Aortic smooth muscle cell (primary cell): ENCODE measurements at places on chromosomes 5 and 9. TPM values are rescaled to one million over a fixed set of nuclear protein-coding genes. Genes with fewer than 3 reads are reported as not detected.

Gene CCDC69
- total RNA-seq: 0.93 and 1.3 TPM in 2 replicates

Gene FAT2
- total RNA-seq: under 0.01 and 0.13 TPM in 2 replicates

Gene NUTM2G
- total RNA-seq: not detected in 2 replicates

Gene PCDHA12
- under 0.01 and 0.06 TPM in 2 replicates for total RNA-seq

Gene ZNF782
- 2.2 and 3.4 TPM in 2 replicates for total RNA-seq

Gene BRIX1
- 19.0 and 30.3 TPM in 2 replicates for total RNA-seq

Gene SCGB3A1
- not detected in 2 replicates for total RNA-seq

Gene PTRH1
- total RNA-seq: 33.9 and 36.9 TPM in 2 replicates

Gene SAXO1
- under 0.01 TPM in 2 replicates for total RNA-seq

Gene RNF183
- not detected in 2 replicates for total RNA-seq

Gene ACSL6
- total RNA-seq: 0.25 TPM in 1 of 2 replicates, not detected in the other

Gene SPINK6
- not detected in 2 replicates for total RNA-seq

Gene LCN12
- total RNA-seq: 0.26 and 0.37 TPM in 2 replicates

Gene ADRA1B
- total RNA-seq: under 0.01 and 0.25 TPM in 2 replicates

Gene NEUROG1
- not detected in 2 replicates for total RNA-seq

Gene SAPCD2
- total RNA-seq: 5.1 and 7.7 TPM in 2 replicates

Gene MSX2
- 0.50 and 1.2 TPM in 2 replicates for total RNA-seq

Gene SOHLH1
- not detected in 2 replicates for total RNA-seq

Gene FYB1
- total RNA-seq: 0.26 and 0.75 TPM in 2 replicates

Gene FRMD3
- 3.7 and 3.9 TPM in 2 replicates for total RNA-seq

Gene CRAT
- total RNA-seq: 45.2 and 46.9 TPM in 2 replicates

Gene LCN6
- not detected in 2 replicates for total RNA-seq

Gene HAVCR1
- total RNA-seq: not detected in 2 replicates

Gene MCC
- total RNA-seq: 18.5 and 25.8 TPM in 2 replicates

Gene LMAN2
- total RNA-seq: 430 and 437 TPM in 2 replicates
